HepG2 (cell line): ENCODE measurements at places on chromosomes 2 and 18.

DNA sequence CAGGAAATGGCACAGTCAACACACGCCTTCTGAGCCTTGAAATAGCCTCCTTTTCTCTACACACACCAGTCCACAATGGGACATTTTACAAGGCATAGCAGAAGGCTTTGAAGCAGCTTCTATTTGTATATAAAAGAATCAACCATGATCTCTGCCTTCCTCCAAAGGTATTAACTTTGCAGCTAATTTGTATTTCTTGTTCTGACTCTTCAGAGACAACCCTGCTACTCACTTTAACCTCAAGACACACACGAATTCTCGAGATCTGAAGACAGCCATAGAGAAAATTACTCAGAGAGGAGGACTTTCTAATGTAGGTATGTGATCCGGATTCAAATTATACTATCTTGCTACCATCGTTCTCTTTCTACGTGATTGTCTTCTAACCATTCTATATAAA lies 104.6 kb downstream of the VIT start:
- no peak overlapping the region for H3K27ac ChIP-seq
- peaks cover 8% of the 10 kb centered on the region; the same call in 1 of the 2 replicates for H3K4me1 ChIP-seq
- H3K4me3 ChIP-seq, result no peak overlapping the region
- DNase-seq, result no peak
- peaks cover 18% of the 10 kb centered on the region; the same call in 2 of the 3 replicates for H3K27me3 ChIP-seq

GRCh38 chr2:74843899-74844298 lies 10.0 kb downstream of the HK2 start:
- H3K36me3 ChIP-seq, result peaks cover 73% of the 10 kb centered on the region
- H3K4me3 ChIP-seq, result no peak overlapping the region
- H3K4me1 ChIP-seq, result peaks cover 99% of the 10 kb centered on the region
- no peaks in the 10 kb centered on the region for H3K27me3 ChIP-seq

DNA sequence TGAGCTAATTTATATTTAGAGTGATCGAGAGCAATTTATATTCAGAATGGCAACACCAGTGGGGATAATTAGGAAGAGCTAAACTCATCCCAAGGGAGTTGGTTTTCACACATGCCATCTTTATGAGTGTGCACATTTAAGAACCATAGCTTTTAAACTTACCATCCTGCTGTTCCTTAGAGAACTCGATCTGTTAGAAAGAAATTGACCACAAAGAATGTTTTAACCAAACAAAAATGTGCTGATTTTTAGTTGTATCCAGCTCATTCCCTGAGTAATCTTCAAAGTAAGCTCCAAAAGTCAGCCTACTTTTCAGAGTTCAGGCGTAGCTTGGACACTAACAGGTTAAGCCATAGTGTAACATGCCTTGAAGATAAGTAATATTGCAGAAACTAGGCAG lies 12.6 kb downstream of the MYL1 start:
- H3K4me3 ChIP-seq, result no peak overlapping the region
- no peaks in the 10 kb centered on the region for H3K36me3 ChIP-seq
- DNase-seq, result no peak
- no peak overlapping the region for H3K27ac ChIP-seq
- no peaks in the 10 kb centered on the region for H3K27me3 ChIP-seq

GRCh38 chr2:178233428-178233827 lies 39.1 kb downstream of the OSBPL6 start:
- H3K4me3 ChIP-seq, result no peak overlapping the region
- H3K36me3 ChIP-seq, result no peaks in the 10 kb centered on the region

- no peaks in the 10 kb centered on the region for H3K4me1 ChIP-seq
- H3K27ac ChIP-seq, result no peak overlapping the region
- H3K36me3 ChIP-seq, result peaks cover 1% of the 10 kb centered on the region; the same call in 1 of the 2 replicates
- H3K27me3 ChIP-seq, result no peaks in the 10 kb centered on the region
- DNase-seq, result no peak
Measured at GRCh38 chr18:62366992-62367391, 41.9 kb downstream of the TNFRSF11A start.

DNA sequence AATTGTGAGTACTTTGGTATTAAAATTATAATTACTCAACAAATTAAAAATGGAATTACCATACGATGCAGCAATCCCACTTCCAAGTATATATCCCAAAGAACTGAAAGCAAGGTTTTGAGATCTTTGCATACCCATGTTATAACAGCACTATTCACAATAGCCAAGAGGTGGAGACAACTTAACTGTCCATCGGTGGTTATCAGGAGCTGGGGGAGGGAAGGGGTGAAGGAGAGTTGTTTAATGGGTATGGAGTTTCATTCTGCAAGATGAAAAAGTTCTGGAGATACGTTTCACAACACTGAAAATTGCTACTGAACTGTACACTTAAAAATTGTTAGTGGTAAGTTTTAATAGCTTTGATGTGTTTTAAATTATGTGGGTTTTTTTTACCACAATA lies 25.7 kb downstream of the RAB10 start:
- no peak overlapping the region for H3K27ac ChIP-seq
- H3K4me1 ChIP-seq, result peaks cover 49% of the 10 kb centered on the region
- H3K36me3 ChIP-seq, result peaks cover 27% of the 10 kb centered on the region; the same call in 2 of the 3 replicates
- H3K4me3 ChIP-seq, result no peak overlapping the region

DNA sequence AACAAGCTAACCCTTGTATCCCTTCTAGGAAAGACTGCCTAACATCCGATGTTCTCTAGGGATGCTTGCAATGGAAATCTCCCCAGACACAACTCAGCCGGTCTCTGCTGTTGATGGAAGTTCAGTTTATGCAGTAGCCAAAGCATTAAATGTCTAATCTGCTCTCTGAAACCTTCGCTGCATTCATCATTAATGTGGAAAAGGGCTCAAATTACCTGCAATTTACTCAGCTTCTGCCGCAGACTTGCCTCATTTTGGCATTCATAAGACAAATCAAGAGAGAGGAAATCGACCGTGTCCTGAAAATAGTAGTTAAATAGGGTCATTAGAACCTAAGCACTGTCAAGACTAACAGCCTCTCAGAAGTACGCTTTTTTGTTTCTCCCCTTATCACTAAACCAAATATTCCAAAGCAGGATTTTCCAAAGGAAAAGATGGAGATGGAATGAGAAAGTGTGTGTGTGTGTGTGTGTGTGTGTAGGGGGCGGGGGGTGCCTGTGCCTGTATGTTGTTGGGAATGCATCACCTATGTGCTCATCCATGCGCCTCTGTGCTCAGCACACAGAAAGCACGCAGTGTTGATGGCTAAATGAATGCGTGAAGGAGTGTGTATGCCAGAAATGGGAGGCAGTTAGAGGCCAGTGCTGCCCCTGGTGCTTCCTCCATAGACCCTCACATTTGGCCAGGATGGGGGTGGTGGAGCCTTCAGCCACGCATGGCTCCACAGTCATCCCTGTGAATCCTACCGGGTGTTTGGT lies 7.4 kb downstream of the LCT start:
- H3K36me3 ChIP-seq, result no peaks in the 10 kb centered on the region
- H3K4me1 ChIP-seq, result 0 out of 2 replicates have a peak, but pooled peaks cover 5% of the 10 kb centered on the region
- peaks cover 2% of the 10 kb centered on the region; the same call in 1 of the 2 replicates for H3K27me3 ChIP-seq
- no peak overlapping the region for H3K27ac ChIP-seq
- H3K4me3 ChIP-seq, result no peak overlapping the region

GRCh38 chr18:48670751-48671560 lies 132.1 kb downstream of the CTIF start:
- H3K27ac ChIP-seq, result no peak overlapping the region
- no peak overlapping the region for H3K4me3 ChIP-seq
- peaks cover 30% of the 10 kb centered on the region for H3K4me1 ChIP-seq
- H3K27me3 ChIP-seq, result no peaks in the 10 kb centered on the region
- DNase-seq, result no peak
- H3K36me3 ChIP-seq, result peaks cover 22% of the 10 kb centered on the region

GRCh38 chr2:236545814-236546480 lies 23.7 kb upstream of the ACKR3 start:
- H3K27me3 ChIP-seq, result no peaks in the 10 kb centered on the region; the same call in 1 of the 2 replicates
- H3K4me1 ChIP-seq, result no peaks in the 10 kb centered on the region
- H3K36me3 ChIP-seq, result no peaks in the 10 kb centered on the region
- DNase-seq, result no peak
- no peak overlapping the region for H3K27ac ChIP-seq

DNA sequence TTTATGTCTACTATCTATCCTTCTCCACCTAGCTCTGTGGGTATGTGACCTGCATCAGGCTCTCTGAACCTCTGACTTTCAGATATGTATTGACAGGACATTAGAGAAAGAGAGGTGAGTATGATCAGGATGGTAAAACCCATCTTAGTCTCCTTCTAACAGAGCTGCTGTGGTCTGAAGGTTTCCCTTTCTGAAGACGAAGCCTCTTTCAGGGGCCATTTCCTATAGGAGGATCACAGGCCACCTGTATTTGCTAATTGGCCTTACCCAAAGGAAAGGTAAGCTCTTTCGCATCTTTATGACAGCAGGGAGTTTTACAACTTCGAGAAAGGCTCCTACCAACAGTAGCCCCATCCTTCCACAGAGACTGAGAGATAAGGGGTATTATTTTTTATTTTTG lies 442.9 kb downstream of the KCNJ3 start:
- no peaks in the 10 kb centered on the region for H3K27me3 ChIP-seq
- DNase-seq, result no peak
- H3K4me3 ChIP-seq, result no peak overlapping the region

- H3K27me3 ChIP-seq, result peaks cover 43% of the 10 kb centered on the region
- H3K27ac ChIP-seq, result no peak overlapping the region
- peaks cover 30% of the 10 kb centered on the region for H3K4me1 ChIP-seq
- no peaks in the 10 kb centered on the region for H3K36me3 ChIP-seq
- peak; percentile 73 for DNase-seq
Measured at GRCh38 chr2:231387904-231388724, 7.4 kb upstream of the B3GNT7 start.
